ENCODE measurements at places on chromosomes 1 and 21. TPM values are rescaled to one million over a fixed set of nuclear protein-coding genes. Genes with fewer than 3 reads are reported as not detected.

Gene WDR64
- not detected for total RNA-seq

Gene ADIPOR1
- 110 TPM for total RNA-seq

Gene CNKSR1
- total RNA-seq: not detected

Gene CLDN14
- not detected for total RNA-seq

Gene NOC2L
- total RNA-seq: 22.3 TPM

Gene IL12RB2
- 3.3 TPM for total RNA-seq

Gene IVL
- total RNA-seq: not detected

Gene ALX3
- total RNA-seq: not detected

Gene RO60
- total RNA-seq: 120 TPM

Gene DPT
- total RNA-seq: 725 TPM

Gene CCDC17
- total RNA-seq: not detected

Gene PLEKHN1
- not detected for total RNA-seq

Gene PADI3
- not detected for total RNA-seq

Gene NBPF4
- not detected for total RNA-seq

Gene SPRR2B
- total RNA-seq: not detected

Gene AURKAIP1
- 153 TPM for total RNA-seq

Gene TRIM17
- total RNA-seq: not detected

Gene RYR2
- total RNA-seq: 1.4 TPM

Gene PALMD
- total RNA-seq: 250 TPM

Gene KRTAP7-1
- total RNA-seq: not detected

Gene MXRA8
- 175 TPM for total RNA-seq

Gene RFX5
- 27.5 TPM for total RNA-seq

Gene LMOD1
- 104 TPM for total RNA-seq

Measured in subcutaneous adipose tissue (tissue), 4 donors.